CD8-positive, alpha-beta memory T cell (primary cell): ENCODE measurements at places on chromosomes 3 and 15.

DNA sequence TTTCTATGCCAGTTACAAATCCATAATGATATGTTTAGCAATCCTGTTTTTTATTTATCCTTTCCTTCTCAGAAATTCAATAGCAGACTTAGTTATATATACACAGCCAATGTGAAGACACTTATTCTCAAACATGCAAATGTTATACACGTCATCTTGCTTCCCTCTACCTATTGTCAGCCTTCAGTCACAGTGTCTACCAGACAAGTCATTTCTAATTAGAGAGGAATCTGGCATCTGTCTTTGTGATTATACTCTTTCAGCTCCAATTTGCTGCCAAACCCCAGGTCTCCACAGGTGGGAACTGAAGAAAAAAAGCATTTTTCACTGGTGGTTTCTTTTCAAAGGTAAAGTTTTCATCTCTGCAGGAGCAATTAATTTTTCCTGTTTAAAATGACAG, 793.1 kb downstream of the AGBL1 start:
- H3K27ac ChIP-seq: no peak overlapping the region
- no peaks in the 10 kb centered on the region for H3K36me3 ChIP-seq
- no peaks in the 10 kb centered on the region for H3K27me3 ChIP-seq
- DNase-seq: no peak
- H3K4me1 ChIP-seq: no peaks in the 10 kb centered on the region

GRCh38 chr3:105653868-105654267, 214.9 kb downstream of the CBLB start:
- H3K4me1 ChIP-seq: no peaks in the 10 kb centered on the region
- no peak for DNase-seq
- H3K4me3 ChIP-seq: no peak overlapping the region
- H3K27me3 ChIP-seq: no peaks in the 10 kb centered on the region
- H3K27ac ChIP-seq: no peak overlapping the region

DNA sequence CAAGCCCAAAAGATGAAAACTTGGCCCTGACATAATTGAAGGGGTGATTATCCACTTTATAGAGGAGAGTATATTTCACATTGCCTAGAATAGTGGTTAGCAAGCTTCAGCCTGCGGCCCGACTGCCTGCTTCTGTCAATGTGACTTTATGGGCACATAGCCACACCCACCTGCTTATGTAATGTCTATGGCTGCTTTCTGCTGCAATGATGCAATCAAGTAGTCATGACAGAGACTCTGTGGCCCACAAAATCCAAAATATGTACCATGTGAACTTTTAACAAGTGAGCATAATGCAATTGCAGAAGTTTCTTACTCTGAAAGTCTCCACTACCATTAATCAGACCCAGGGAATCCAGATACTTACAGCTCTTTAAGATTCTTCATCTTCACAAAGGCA, 103.1 kb downstream of the LRIG1 start:
- peaks cover 18% of the 10 kb centered on the region for H3K4me1 ChIP-seq
- no peaks in the 10 kb centered on the region for H3K27me3 ChIP-seq
- H3K4me3 ChIP-seq: no peak overlapping the region
- peaks cover 7% of the 10 kb centered on the region for H3K36me3 ChIP-seq

GRCh38 chr3:46901061-46901460, 23.5 kb downstream of the PTH1R start:
- H3K4me1 ChIP-seq: no peaks in the 10 kb centered on the region
- no peak overlapping the region for H3K4me3 ChIP-seq
- H3K27me3 ChIP-seq: no peaks in the 10 kb centered on the region
- no peak for DNase-seq

DNA sequence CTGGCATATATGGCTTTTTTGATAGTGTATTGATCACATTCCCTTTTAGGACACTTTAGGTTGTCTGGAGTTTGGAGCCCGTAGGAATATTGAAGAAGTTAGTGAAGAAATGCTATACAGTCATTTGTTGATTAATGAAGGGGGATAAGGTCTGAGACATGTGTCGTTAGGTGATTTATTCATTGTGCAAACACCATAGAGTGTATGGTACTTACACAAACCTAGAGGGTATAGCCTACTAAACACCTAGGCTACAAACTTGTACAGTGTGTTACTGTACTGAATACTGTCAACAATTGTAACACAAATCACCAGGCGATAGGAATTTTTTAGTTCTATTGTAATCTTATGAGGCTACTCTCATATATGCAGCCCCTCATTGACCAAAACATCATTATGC, 3.3 kb downstream of the TPM1 start:
- no peak for DNase-seq
- H3K36me3 ChIP-seq: no peaks in the 10 kb centered on the region
- H3K27me3 ChIP-seq: peaks cover 53% of the 10 kb centered on the region
- no peak overlapping the region for H3K27ac ChIP-seq

DNA sequence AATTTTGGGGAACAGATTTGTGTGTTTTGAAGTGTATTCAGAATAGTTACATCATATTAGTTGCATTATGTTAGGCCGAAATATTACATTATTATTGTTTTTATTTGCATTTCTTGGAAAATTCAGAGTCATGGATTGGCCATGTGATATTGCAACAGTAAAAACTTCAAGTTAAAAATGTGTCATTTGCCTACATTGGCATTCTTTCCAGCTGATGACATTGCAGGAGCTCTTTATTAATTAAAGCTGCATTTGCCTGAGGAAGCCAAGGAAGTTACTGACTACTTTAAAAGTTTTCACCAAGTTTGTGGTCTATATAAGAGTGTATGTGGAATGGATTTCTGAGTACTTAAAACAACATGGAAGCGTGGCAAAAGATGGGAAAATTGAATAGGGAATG, 726.4 kb upstream of the SGO1 start:
- H3K4me1 ChIP-seq: no peaks in the 10 kb centered on the region
- no peak overlapping the region for H3K4me3 ChIP-seq
- no peaks in the 10 kb centered on the region for H3K27me3 ChIP-seq
- H3K36me3 ChIP-seq: no peaks in the 10 kb centered on the region
- no peak for DNase-seq

GRCh38 chr15:39628144-39628508, 47.2 kb downstream of the THBS1 start:
- no peak overlapping the region for H3K27ac ChIP-seq
- H3K4me1 ChIP-seq: peaks cover 80% of the 10 kb centered on the region
- H3K4me3 ChIP-seq: no peak overlapping the region
- H3K36me3 ChIP-seq: no peaks in the 10 kb centered on the region
- DNase-seq: no peak

DNA sequence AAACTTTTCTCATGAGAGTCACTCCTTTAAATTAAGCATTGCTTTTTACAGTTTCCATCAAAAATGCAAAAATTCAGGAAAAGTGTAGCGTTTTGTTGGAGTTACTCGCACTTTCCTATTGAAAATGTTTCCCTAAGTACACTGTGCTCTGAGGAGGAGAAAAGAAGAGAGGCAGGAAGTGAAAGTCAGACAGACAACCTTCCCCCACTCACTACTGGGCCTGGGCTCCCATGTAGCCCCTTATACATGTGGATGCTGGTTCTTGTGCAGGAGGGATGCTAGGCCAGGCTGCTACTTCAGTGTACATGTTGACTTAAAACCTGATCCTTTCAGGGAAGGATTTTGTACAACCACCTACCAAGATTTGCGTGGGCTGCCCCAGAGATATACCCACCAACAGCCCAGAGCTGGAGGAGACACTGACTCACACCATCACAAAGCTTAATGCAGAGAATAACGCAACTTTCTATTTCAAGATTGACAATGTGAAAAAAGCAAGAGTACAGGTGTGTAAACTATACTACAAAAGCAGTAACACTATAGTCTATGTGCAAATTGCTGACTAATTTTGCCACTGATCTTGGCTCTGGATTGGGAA, 15.1 kb downstream of the KNG1 start:
- no peaks in the 10 kb centered on the region for H3K36me3 ChIP-seq
- no peak overlapping the region for H3K4me3 ChIP-seq
- DNase-seq: no peak
- H3K4me1 ChIP-seq: no peaks in the 10 kb centered on the region

GRCh38 chr3:159458982-159459381, 529.7 kb upstream of the IL12A start:
- H3K4me3 ChIP-seq: no peak overlapping the region
- no peaks in the 10 kb centered on the region for H3K36me3 ChIP-seq
- no peaks in the 10 kb centered on the region for H3K4me1 ChIP-seq
- no peak for DNase-seq
- H3K27ac ChIP-seq: no peak overlapping the region

DNA sequence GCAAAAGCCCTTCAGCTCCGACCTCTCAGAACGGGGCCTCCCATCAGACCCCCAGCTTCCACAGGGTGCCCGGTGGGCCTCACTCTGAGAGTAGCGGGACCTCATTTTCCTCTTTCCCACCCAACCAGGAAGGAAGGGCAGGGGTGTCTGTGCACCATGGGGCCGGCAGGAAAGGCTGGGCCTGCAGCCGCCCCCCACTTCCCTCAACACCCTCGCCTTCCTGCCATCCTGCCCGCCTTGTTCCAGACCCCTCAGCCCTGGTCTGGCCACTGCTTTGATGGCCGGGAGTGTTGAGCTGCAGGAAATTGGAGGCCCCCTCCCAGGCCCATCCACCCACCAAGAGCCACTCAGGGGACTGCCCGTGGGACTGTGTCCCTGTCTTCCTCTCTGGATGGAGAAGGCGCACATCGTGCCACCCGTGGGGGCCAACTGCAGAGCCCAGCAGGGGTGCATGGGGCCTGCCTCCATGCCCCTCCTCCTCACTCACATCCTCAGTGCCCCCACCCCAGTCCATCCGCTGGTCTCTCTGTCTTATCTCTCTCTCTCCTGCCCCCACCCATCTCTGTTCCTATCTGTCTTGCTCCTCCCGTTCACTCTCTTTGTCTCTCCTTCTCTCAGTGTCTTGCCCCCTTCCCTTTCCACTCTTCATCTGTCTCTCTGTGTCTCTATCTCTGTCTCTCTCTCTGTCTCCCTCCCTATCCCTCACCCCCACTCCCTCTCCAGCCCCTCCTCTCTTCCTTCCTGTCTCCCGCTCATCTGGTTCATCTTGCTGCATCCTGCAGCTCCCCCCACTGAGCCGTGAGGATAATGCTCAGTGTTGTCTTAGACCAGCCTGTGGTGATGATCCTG, 1.8 kb upstream of the PLXND1 start:
- no peak for DNase-seq
- H3K27me3 ChIP-seq: no peaks in the 10 kb centered on the region
- no peaks in the 10 kb centered on the region for H3K36me3 ChIP-seq
- H3K4me1 ChIP-seq: peaks cover 4% of the 10 kb centered on the region
- H3K27ac ChIP-seq: no peak overlapping the region

GRCh38 chr15:31374489-31374888, 47.9 kb downstream of the KLF13 start:
- DNase-seq: no peak
- H3K27me3 ChIP-seq: no peaks in the 10 kb centered on the region
- no peak overlapping the region for H3K27ac ChIP-seq
- peaks cover 64% of the 10 kb centered on the region for H3K4me1 ChIP-seq
- no peak overlapping the region for H3K4me3 ChIP-seq

- H3K36me3 ChIP-seq: no peaks in the 10 kb centered on the region
- no peak for DNase-seq
- H3K4me1 ChIP-seq: no peaks in the 10 kb centered on the region
- H3K27me3 ChIP-seq: no peaks in the 10 kb centered on the region
Observed at GRCh38 chr15:87744815-87745214, 511.7 kb downstream of the NTRK3 start.
